Stimulated activated CD8-positive, alpha-beta memory T cell treated with anti-CD3 and anti-CD28 coated beads, Interleukin-7, amount 100 ng/mL, for 48 hours (primary cell): ENCODE measurements at places on chromosomes 12 and 14.

- DNase-seq, result no peak
These were observed 439.5 kb downstream of the CCER1 start for GRCh38 chr12:90515199-90516175.

GRCh38 chr14:58071341-58071740 lies 80.7 kb downstream of the ARMH4 start:
- no peak for DNase-seq

DNA sequence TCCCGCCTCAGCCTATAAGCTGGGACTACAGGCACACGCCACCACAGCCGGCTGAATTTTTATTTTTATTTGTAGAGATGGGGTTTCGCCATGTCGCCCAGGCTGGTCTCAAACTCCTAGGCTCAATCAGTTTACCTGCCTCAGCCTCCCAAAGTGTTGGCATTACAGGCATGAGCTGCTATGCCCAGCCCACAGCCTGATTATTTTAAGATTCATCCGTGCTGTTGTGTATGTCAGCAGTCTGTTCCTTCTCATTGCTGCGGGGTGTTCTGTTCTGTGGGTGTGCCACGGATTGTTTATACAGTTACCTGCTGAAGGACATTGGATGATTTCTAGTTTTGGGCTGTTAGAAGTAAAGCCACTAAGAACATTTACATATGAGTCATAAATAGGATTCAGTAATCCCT lies 9.6 kb upstream of the EP400 start:
- DNase-seq, result no peak

DNA sequence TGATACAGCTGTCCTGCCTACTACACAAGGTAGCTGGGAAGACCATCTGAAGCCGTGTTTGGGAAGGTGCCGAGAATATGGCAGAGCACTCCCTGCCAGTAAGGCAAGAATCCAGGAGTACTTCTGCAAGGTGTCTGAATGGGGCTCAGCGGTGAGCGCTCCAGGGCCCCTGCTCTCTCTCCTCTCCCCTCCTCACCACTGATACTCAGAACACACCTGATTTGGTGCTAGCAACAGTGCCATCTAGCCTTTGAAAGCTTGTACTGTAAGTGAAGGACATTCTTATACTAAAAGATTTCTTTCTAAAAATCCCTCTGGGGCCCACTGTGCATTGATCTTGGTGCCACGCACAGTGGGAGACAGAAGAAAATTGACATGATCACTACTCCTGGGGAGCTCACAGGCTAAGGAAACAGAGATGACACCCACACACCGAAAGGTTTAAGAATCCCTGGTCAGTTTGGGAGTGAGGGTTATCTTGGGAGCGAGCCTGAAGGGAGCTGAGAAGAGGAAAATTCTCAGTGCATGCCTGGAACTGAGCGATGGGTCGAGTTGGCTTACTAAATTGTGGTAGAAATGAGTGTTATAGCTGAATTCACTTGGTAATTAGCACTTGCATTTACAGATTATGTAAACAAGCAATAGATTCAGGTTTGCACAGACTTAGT lies 216.9 kb downstream of the NTF3 start:
- DNase-seq, result no peak

GRCh38 chr14:39582028-39582654 lies 149.9 kb upstream of the FBXO33 start:
- DNase-seq, result no peak

- no peak for DNase-seq
These were observed 8.5 kb downstream of the DHH start for GRCh38 chr12:49086116-49086515.

- DNase-seq, result no peak
These were observed 81.3 kb downstream of the ERGIC2 start for GRCh38 chr12:29299633-29300032.
